Activated CD4-positive, alpha-beta T cell treated with anti-CD3 and anti-CD28 coated beads for 36 hours (primary cell): ENCODE measurements at places on chromosomes 12 and 14. TPM values are rescaled to one million over a fixed set of nuclear protein-coding genes. Genes with fewer than 3 reads are reported as not detected.

STON2 gene
- total RNA-seq, result 0.19 TPM

DNA sequence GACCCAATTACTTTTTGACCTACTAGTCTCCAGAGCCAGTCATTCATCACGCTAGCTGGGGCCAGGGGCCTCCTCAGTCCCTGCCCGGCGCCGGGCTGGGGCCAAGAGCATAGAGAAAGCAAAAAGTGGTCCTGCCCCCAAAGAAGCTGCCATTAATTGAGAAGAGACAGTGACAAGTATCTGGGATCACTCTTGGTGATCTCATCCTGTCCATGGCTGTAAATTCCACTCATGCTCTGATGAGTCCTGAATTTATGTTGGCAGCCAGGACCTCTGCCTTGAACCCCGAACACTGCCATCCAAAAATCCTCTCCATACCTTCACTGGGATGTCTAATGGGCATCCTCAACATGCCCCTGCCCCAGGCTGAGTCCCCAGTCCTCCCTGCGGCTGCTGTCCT is 34.4 kb upstream of the DLK1 start:
- no peak for DNase-seq
- no peak overlapping the region for H3K4me3 ChIP-seq
- no peak overlapping the region for H3K27ac ChIP-seq
- H3K27me3 ChIP-seq, result no peaks in the 10 kb centered on the region
- H3K36me3 ChIP-seq, result no peaks in the 10 kb centered on the region

- H3K27me3 ChIP-seq, result no peaks in the 10 kb centered on the region
- H3K36me3 ChIP-seq, result peaks cover 76% of the 10 kb centered on the region
- no peak overlapping the region for H3K4me3 ChIP-seq
Measured at GRCh38 chr12:54933376-54933775, 51.2 kb downstream of the TESPA1 start.

DNA sequence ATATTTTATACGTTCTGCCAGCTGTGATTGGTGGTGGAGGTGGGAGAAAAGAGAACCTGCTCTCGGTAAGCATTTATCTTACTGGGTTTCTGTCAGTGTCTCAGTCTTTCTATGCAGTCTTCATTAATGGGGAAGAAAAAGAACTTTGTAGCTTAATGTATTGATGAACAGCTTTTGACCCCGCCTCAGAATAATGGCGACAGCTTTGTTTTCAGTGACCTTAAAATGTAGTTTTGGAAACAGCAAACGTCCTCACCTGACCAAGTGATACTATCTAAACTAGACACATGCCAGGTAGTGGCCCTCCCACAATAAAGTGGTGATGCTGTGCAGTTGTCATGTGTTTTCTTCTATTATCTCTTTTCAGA is 1.4 kb downstream of the DACT1 start:
- peaks cover 12% of the 10 kb centered on the region for H3K27me3 ChIP-seq
- peaks cover 41% of the 10 kb centered on the region for H3K4me1 ChIP-seq
- peak overlapping the region; percentile 71 for H3K4me3 ChIP-seq
- H3K36me3 ChIP-seq, result peaks cover 8% of the 10 kb centered on the region
- H3K27ac ChIP-seq, result no peak overlapping the region

- peaks cover 94% of the 10 kb centered on the region for H3K4me1 ChIP-seq
- peaks cover 78% of the 10 kb centered on the region for H3K36me3 ChIP-seq
- H3K4me3 ChIP-seq, result no peak overlapping the region
- no peaks in the 10 kb centered on the region for H3K27me3 ChIP-seq
- no peak for DNase-seq
- peak overlapping the region; percentile 97 for H3K27ac ChIP-seq
Measured at GRCh38 chr12:46212108-46212982, 56.5 kb downstream of the SLC38A1 start.

- peak overlapping the region; percentile 80 for H3K27ac ChIP-seq
- no peak overlapping the region for H3K4me3 ChIP-seq
- peaks cover 61% of the 10 kb centered on the region for H3K4me1 ChIP-seq
- peak; percentile 50 for DNase-seq
- peaks cover 42% of the 10 kb centered on the region for H3K36me3 ChIP-seq
- H3K27me3 ChIP-seq, result no peaks in the 10 kb centered on the region
Measured at GRCh38 chr12:120125792-120126634, 9.5 kb upstream of the RAB35 start.

GRCh38 chr12:124709722-124710687 is 142.6 kb upstream of the NCOR2 start:
- no peaks in the 10 kb centered on the region for H3K36me3 ChIP-seq
- no peak overlapping the region for H3K4me3 ChIP-seq
- H3K4me1 ChIP-seq, result peaks cover 22% of the 10 kb centered on the region
- no peaks in the 10 kb centered on the region for H3K27me3 ChIP-seq

DNA sequence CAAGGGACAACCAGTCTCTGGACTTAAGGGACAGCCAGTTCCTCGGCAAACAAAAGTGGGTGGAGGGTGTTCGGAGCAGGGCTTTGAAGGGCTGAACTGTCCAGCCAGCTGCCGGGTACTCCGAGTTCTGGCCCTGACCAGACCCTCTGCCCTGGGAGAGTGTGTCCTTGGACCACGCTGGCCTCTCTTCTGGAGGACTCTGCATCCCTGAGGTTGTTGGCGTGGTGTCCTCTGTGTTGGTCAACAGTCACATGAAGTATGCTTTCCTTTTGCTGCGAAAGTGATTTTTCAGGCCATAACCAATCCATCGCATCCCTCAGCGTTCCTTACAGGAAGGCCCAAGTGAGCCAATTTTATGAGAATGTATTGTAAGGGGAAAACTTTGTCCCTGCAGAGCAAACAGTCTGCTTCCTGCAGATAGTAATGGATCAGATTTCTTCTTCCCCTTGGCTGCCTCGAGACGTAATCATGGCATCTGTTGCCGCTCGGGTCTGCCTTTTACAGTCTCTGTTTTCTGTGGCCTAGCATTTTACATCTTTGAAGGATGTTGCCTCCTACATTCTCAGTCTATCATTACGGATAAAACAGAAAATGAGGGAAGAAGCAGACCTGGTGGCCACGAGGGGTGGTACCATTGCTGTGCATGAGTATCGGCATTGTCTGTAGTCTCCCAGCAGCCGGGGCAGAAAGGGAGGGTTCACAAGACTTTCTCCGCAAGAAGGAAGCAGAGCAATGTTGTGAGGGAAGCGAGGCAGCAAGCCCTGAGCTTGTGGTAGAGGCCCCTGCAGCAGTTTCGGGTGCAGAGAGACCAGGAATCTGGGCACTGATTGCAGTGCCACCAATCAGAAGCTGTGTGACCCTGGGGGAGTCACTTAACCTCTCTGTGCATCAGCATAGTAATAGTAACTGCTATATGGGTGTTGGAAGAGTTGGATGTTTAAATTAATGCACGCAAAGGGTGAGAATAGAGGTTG is 47.4 kb downstream of the SMIM41 start:
- no peaks in the 10 kb centered on the region for H3K4me1 ChIP-seq
- H3K27ac ChIP-seq, result no peak overlapping the region
- no peak for DNase-seq

GRCh38 chr12:15253990-15254389 is 32.8 kb upstream of the RERG start:
- H3K27me3 ChIP-seq, result peaks cover 42% of the 10 kb centered on the region
- H3K4me1 ChIP-seq, result no peaks in the 10 kb centered on the region
- DNase-seq, result no peak
- H3K36me3 ChIP-seq, result no peaks in the 10 kb centered on the region
- no peak overlapping the region for H3K27ac ChIP-seq

- H3K4me3 ChIP-seq, result no peak overlapping the region
- DNase-seq, result no peak
- H3K36me3 ChIP-seq, result no peaks in the 10 kb centered on the region
- H3K4me1 ChIP-seq, result no peaks in the 10 kb centered on the region
Measured at GRCh38 chr12:131407221-131408035, 303.5 kb upstream of the SFSWAP start.

DNA sequence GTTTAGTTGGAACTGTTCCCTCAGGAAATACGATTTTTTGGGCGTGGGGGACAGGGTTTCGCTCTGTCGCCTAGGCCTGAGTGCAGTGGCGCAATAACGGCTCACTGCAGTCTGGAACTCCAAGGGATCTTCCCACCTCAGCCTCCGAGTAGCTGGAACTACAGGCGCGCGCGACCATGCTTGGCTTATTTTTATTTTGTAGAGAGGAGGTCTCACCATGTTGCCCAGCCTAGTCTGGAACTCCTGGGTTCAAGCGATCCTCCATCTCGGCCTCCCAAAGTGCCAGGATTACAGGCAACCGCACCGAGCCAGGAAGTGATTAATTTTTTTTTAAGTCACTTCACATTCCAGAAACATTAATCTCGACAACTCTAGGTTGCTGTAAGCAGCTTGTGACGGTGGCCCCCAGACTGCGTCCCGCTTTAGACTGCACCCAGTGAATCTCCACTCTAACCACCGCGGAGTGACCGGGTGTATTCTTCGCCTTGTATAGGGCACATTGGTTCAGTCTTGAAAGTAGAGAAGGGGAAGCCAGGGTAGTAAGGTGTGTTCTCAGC is 830 bp upstream of the MIS18BP1 start:
- DNase-seq, result peak; percentile 20
- H3K27me3 ChIP-seq, result no peaks in the 10 kb centered on the region
- peaks cover 23% of the 10 kb centered on the region for H3K4me1 ChIP-seq
- peak overlapping the region; percentile 84 for H3K4me3 ChIP-seq
- H3K27ac ChIP-seq, result peak overlapping the region; percentile 97

- H3K27ac ChIP-seq, result peak within 1 kb of the TSS; percentile 99
- H3K36me3 ChIP-seq, result peaks cover 2% of the 10 kb centered on the region
- DNase-seq, result no peak
- no peaks in the 10 kb centered on the region for H3K27me3 ChIP-seq
- H3K4me3 ChIP-seq, result peak within 1 kb of the TSS; percentile 97
- peaks cover 25% of the 10 kb centered on the region for H3K4me1 ChIP-seq
Measured at GRCh38 chr12:49367381-49368239, at the start of gene SPATS2. Gene SPATS2, plus strand, starts transcription at chr12:49367462. Its CDS starts 93,551 bp downstream, at chr12:49461013.

- no peak overlapping the region for H3K27ac ChIP-seq
- no peaks in the 10 kb centered on the region for H3K4me1 ChIP-seq
- H3K36me3 ChIP-seq, result no peaks in the 10 kb centered on the region
- no peak for DNase-seq
Measured at GRCh38 chr12:46938071-46938678, 112.4 kb upstream of the SLC38A4 start.
